ENCODE measurements at places on chromosomes 7 and 10.

DNA sequence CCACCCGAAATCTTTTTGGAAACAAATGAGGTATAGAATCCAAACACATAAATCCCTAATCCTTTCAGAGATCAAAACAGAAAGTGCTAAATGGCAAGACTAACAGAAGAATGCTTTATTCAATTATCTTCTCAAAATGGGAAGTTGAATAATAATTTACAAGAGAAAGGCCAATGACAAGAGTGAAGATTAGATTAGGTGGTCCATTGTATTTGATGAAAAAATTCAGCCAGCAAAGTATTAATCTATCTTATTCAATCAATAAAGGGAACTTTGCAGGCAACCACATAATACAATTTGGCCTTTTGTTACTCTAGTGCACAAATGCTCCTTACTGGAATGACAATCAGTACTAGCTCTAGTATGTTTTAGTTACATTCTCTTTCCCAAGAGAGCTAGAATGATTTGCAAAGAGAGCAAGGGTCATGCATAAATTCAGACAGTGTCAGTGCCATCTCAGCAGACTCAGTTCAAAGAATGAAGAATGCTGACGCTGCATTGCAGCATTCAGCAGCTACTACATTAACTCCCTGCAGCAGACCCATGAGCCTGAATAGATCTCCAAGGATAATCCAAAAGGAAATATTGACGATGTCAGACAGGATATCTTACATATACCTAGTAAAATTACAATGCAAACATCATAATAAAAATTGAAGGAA lies 131.8 kb downstream of the ANK3 start:
- no peak for DNase-seq

DNA sequence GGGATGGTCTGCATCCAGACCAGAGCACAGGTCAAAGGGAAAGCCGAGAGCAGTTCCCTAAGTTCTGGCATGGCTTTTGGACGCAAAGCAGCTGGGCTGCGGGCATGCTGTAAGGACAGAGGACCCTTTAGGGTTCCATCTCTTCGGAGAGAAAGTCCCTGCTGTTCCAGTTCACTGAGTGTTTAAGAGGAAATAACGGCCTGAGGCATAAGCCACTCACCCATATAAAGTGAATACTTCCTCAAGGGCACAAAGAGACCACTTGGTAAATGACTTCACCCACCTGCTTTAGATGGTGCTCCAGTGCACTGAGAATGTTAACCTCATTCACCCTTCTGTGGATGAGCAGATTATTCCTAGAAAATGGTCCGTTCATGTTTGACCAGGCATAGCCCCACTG lies 586.7 kb upstream of the GALNT17 start:
- DNase-seq = no peak

GRCh38 chr10:74000892-74001669 lies 3.2 kb downstream of the VCL start:
- DNase-seq = no peak

DNA sequence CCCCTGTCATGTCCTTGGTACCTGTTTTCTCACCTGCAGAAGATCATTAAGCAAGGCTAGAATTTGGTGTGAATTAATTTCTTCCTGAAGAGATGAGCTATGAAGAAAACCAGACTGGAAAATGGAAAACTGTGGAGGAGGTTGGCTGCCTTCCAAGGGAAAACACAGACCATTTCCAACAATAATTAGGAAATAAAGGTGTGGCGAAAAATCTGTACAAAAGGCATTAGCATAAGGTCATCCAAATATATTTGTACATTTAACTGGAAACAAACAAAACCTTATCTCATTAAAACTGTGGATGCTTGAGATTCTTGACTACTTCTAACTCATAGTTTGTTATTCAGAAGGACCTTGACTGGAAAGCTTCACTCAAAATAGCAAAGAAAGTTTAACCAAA lies 1.7 kb downstream of the STN1 start:
- no peak for DNase-seq

DNA sequence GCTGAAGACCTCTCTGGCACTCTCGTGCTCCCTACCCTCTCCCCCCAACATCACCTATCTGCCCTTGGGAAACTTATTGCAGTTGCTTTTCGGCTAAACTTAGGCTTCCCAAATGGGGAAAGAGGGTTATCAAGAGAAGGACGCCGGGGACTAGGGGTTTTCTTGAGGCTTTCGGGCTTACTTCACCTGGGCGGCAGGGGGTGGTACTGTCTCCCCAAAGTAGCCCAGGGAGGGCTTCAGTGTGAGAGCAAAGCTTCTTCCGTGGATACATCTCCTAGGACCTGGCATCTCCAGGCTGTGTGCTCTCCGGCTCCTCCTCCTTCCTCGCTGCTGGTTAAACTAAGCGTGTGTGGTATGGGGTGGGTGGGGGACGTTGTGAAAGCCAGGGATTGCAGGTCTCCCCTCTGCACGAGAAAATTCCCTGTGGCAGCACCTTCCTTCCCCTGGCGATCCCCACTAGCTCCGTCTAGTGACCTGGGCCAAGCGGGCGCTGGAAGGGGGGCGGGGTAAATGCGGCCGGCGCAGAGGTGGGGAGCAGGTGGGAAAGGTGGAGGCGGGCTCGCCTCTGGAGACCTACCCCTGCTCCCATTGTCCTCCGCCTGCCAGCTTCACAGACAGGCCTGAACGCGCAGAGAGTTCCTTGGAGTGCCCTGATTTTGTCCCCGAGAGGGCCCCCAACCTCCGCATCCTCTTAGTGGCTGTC lies 1.1 kb downstream of the PLXDC2 start:
- no peak for DNase-seq

- no peak for DNase-seq
Measured at GRCh38 chr7:74037609-74038008, 9.6 kb downstream of the ELN start.

GRCh38 chr10:79905322-79906314 lies 43.3 kb downstream of the SFTPD start:
- no peak for DNase-seq

GRCh38 chr10:69465457-69466157 lies 14.3 kb downstream of the TSPAN15 start:
- no peak for DNase-seq

GRCh38 chr7:69911337-69911736 lies 313.1 kb downstream of the AUTS2 start:
- DNase-seq = no peak

DNA sequence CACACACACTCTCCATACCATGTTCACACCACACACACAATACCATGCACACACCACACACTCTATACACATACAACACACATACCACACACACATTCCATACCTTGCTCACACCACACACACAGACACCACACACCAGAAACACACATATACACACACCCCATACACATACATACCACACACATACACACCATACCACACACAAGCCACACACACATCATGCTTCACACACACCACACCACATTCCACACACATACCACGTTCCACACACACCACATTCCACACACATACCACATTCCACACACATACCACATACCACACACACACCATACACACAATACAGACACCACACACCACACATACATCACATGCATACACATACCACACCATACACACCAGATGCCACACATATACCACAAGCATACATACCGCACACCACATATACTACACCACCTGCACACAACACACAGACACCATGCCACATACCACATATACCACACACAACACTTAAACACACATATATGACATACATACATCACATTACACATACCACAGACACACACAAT lies 282.7 kb downstream of the POU6F2 start:
- no peak for DNase-seq

DNA sequence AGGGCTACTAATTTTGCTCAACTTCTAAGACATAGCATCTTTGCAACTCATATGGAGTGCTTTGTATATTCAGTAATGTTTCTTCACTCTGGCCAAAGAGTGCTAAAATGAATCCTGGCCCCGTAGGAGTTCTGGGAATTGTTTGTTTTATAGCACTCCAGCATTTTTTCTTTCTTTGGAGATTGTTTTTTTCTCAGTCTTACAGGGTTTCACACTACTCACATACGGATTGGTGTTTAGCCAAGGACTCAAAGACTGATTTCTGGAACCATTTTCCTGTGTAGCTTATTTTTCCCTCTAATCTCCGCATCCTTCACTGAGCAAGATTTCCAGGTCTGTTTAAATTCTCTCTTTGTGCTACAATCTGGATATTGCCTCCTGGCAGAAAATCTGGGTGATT lies 6.4 kb downstream of the TAS2R41 start:
- no peak for DNase-seq

DNA sequence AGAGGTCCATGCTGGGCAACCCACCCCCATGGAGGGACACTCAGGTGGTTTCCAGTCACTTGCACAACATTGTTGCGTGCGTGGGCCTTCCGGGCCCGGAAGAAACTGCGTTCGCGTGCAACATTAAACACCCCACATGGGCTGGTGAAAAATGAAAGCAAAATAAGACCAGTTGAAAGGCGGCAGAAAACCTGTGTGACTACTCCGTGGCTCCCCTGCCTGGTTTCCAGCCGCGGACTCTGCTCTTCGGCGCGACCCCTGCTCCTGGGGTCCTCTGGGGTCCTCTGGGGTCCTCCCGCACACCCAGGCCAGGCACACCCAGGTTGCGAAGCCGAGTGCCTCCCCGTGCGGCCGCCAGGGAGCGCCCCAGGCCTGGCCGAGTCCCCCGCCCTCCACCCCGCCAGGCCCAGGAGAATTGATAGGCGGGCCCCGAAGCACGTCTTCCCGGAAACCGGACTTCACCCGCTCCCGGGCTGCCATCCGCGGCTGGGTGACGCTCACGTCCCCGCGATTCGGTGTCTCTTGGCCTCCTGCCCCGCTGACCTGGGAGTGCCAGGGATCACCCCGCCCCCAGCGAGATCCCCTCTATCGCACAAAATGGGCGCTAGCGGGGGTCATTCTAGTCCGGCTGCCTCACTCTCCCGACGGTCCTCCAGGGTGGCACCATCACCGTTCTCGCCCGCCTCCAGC lies 1.9 kb upstream of the SH2D4B start:
- peak; percentile 94 for DNase-seq

DNA sequence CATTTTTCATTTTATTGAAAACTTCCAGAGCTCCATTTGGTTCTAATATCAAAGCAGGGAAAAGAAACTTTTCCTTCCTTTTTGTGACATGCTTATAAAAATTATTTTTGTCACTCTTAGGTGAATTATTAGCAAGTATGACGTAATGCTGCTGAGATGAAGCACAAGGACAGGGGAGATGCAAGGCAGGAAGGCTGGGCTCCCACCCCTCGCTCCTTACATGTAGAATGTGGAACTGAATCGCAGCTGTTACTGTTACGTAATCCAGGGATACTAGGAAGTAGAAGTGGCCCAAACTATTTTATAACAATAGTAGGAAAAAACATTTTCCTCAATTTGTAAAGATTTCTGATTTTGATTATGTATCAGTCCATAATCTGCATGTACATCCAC lies 17.1 kb upstream of the GTPBP4 start:
- DNase-seq = no peak

GRCh38 chr10:78188446-78188845 lies 154.8 kb downstream of the RPS24 start:
- DNase-seq = no peak

DNA sequence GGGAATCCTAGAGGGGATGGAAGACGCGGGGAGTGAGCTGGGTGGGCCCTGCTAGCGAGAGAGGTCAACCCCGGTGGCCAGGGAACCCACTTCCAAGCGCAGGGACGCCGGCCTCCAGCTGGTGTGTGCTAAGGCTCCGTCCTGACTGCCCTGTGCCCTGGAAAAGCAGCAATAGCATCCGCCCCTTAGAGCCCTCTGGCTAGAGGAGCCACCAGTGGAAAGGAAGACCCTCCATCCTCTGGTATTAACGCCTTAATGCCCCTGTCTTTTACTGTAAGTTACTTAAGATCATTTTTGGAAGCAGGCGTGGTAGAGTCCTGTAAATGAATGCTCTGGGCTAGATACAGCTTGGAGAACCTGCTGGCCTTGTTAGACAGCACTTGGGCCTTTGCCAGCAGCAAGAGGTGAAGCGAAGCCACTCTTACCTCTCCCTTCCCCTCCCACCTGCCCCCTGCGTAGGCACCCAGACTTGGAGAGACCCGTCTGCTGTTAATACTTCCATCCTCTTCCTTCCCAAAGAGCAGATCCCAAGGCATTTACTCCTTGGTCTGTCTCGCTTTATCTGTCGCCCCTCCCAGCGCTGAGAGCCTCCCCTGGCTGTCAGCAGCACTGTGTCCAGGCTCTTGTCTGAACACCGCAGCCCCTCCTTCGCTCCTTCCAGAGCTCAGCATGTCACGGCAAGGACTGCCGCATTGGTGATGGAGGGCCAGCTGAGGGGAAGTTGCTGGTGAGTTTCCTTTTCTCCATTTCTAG lies 4.6 kb downstream of the REPIN1 start:
- no peak for DNase-seq
